ENCODE measurements at places on chromosomes 4 and X. TPM values are rescaled to one million over a fixed set of nuclear protein-coding genes. Genes with fewer than 3 reads are reported as not detected.

SPRY1 gene
- polyA plus RNA-seq = 13.9 TPM

MAGEB1 gene
- polyA plus RNA-seq = not detected

CLTRN gene
- 3.3 TPM for polyA plus RNA-seq

SERPINA7 gene
- polyA plus RNA-seq = 0.04 TPM

SPP1 gene
- 78.8 TPM for polyA plus RNA-seq

BBS12 gene
- polyA plus RNA-seq = 1.3 TPM
